Spleen (tissue), 13 donors: ENCODE measurements at places on chromosomes 3 and 15. TPM values are rescaled to one million over a fixed set of nuclear protein-coding genes. Genes with fewer than 3 reads are reported as not detected.

GRCh38 chr3:130939753-130940152 lies 45.9 kb downstream of the ATP2C1 start:
- no peaks in the 10 kb centered on the region for H3K27me3 ChIP-seq
- no peak overlapping the region for H3K4me3 ChIP-seq
- peaks cover 34% of the 10 kb centered on the region for H3K36me3 ChIP-seq
- no peak overlapping the region for H3K27ac ChIP-seq
- DNase-seq, result no peak
- H3K4me1 ChIP-seq, result no peaks in the 10 kb centered on the region

Gene TMEM40
- total RNA-seq, result 3.3 TPM

DNA sequence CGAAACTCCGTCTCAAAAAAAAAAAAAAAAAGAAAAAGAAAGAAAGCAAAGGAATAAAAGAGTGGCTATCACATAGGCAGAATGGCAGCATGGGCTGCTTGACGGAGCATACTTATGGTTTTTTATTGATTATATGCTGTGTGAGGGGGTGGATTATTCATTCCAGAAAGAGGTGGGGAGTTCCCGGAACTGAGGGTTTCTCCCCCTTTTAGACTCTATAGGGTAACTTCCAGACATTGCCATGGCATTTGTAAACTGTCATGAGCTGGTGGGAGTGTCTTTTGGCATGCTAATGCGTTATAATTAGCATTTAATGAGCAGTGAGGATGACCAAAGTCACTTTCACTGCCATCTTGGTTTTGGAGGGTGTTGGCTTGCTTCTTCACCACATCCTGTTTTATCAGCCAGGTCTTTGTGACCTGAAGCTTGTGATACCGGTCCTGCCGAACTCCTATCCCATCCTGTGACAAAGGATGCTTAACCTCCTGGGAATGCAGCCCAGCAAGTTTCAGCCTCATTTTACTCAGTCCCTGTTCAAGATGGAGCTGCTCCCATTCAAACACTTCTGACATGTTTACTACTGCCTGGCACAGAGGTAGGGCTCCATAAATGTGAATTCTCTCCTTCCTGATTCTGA lies 15.8 kb upstream of the ABHD17C start:
- no peaks in the 10 kb centered on the region for H3K36me3 ChIP-seq
- DNase-seq, result no peak
- no peak overlapping the region for H3K4me3 ChIP-seq

DNA sequence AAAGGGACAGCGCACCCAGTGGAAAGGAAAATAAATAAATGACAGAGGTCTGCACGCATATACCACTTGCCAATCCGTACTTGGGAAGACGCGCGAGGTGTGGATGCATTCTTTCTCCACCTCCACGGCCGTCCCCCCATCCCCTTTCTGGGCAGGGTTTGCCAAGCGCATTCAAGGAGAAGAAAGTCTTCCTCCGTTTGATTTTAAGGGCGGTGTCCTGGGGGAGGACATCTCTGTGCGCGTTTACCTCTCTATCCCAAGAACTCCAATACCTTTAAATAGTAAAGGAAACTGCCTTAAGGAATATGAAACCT lies 576 bp upstream of the MB21D2 start:
- no peaks in the 10 kb centered on the region for H3K36me3 ChIP-seq
- H3K4me3 ChIP-seq, result peak overlapping the region; percentile 65
- no peak for DNase-seq
- H3K4me1 ChIP-seq, result no peaks in the 10 kb centered on the region
- peaks cover 8% of the 10 kb centered on the region for H3K27me3 ChIP-seq
- peak overlapping the region; percentile 44 for H3K27ac ChIP-seq

Gene GPR156
- 0.17 TPM for total RNA-seq

DNA sequence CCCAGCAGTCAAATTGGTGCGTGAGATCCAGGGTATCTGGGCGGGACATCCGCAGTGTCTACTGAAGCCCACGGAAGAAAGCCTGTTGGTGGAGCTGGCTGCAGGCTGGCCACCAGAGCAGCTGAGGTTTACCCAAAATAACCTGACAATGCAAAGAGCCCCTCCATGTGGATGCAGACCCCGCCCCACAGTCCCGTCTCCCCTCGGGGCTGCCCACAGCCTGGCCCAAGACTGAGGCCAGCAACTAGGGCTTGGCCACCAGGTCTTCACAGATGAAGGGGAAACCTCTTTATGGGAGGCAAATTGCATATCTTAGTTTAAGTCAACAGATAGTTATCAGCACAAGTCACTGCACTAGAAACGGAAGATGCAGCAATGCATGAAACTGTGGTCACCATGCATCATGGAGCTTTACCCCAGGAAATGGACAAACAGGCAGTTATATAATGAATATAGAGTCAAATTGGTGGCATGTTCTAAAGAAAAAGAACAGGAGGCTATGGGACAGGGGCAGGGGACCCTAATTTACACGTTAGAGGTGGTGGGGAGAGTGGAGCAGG lies 86.3 kb downstream of the ARNT2 start:
- no peaks in the 10 kb centered on the region for H3K36me3 ChIP-seq
- no peak for DNase-seq
- H3K27ac ChIP-seq, result no peak overlapping the region
- H3K4me1 ChIP-seq, result no peaks in the 10 kb centered on the region
- no peak overlapping the region for H3K4me3 ChIP-seq
- no peaks in the 10 kb centered on the region for H3K27me3 ChIP-seq

Gene VPS13C
- 150 TPM for total RNA-seq

Gene CCR9
- total RNA-seq, result 3.6 TPM

DNA sequence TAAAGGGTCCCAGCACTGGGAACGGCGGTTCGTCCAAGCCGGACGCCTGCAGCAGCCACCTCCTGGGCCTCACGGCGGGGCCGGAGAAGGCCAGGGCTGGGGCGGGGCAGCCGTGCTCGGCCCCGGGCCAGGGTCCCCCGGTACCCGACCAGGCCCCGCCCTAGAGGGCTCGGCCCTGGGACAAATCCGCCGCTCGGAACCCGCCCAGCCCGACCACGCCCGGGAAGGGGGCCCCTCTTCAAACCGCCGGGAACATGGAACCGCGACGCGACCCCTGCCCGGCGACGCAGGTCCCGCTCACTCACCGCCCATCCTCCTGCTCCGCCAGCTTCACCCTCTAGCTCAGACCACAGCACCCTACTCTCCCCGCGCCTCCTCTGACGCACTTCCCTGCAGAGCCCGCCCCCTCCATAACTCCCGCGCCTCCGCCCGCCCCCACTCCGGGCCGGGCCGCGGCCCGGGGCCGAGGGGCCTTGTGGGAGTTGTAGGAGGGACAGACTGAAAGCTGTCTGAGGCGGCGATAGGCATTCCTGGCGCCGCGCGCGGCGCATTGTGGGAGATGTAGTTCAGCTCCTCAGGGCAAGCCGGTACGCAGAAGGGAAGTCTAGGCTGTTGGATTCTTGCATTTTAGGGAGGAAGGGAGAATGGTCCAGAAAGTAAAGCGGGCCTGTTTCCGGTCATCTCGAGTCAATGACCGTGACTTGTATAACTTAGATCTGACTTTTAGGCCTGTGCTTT lies at the start of gene CLDND1:
TSS of gene CLDND1 (minus strand) at position 359 of the 738 bp plus-strand sequence. CDS start 1,478 bp downstream, outside the sequence.
- H3K27ac ChIP-seq, result peak within 1 kb of the TSS; percentile 93
- DNase-seq, result peak; percentile 100
- H3K27me3 ChIP-seq, result no peaks in the 10 kb centered on the region

Gene NOX5
- 12.5 TPM for total RNA-seq

DNA sequence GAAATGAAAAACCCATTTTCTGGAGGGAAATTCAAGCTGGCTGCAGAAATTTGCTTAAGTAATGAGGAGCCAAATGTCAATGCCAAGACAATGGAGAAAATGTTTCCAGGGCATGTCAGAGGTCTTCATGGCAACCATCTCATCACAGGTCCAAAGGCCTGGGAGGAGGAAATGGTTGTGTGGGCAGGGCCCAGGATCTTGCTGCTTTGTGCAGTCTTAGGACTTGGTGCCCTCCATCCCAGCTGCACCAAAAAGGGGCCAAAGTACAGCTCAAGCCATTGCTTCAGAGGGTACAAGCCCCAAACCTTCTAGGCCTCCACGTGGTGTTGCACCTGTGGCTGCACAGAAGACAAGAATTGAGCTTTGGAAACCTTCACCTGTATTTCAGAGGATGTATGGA lies 59.3 kb downstream of the POMGNT2 start:
- H3K27me3 ChIP-seq, result no peaks in the 10 kb centered on the region
- H3K4me3 ChIP-seq, result no peak overlapping the region
- H3K4me1 ChIP-seq, result no peaks in the 10 kb centered on the region

DNA sequence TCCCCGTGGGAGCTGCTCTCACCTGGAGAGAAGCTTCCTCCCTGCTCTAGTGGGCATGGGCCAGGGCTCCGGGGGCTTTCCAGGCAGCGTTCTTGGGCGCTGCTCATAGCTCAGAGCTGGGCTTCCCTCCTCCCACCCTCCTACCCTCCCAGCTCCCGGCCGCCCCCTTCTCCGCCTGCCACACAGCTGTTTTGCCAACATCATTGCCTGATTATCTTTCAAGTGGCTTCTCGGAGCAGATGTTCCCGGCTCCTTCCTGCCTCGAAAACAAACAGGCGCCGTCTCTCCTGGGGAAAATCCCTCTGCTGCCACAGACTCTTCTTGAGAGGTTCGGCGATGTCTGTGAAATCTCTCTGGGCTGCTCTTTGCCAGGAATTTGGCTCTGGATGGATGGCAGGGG lies 195.6 kb downstream of the RPLP1 start:
- H3K27me3 ChIP-seq, result no peaks in the 10 kb centered on the region
- no peak overlapping the region for H3K4me3 ChIP-seq
- no peaks in the 10 kb centered on the region for H3K36me3 ChIP-seq
- H3K4me1 ChIP-seq, result no peaks in the 10 kb centered on the region

GRCh38 chr3:147730284-147730683 lies 321.1 kb downstream of the ZIC1 start:
- no peak for DNase-seq
- no peaks in the 10 kb centered on the region for H3K36me3 ChIP-seq
- no peaks in the 10 kb centered on the region for H3K4me1 ChIP-seq
- no peak overlapping the region for H3K27ac ChIP-seq
- H3K27me3 ChIP-seq, result no peaks in the 10 kb centered on the region

DNA sequence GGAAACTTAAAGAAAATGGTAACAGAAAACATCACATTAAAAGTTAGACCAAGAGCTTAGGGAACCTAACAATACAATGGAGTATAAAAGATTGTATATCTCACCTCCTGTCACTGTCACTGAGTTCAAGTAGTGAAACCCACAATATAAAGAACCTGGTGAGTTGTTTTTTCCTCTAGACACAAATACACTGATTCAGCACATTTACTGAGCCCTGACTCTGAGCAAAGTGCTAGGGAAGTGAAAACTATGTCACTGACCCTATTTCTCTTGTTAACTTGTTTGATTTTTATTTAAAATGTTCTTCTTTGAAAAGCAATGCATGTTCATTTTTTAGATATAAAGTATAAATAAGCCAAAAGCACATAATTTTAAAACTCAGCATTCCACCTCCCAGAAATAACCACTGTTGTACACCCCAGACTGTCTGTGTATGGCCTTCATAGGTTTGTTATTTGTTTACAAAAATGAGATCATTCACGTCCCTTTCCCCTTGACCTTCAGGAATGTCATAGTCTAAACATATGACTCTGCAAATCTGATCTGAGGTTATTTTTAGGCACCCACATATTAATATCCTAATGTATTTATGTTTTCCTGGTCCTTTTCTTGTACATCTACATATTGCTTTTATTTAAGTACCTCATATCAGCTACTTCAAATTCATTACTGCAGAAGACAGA lies 69.2 kb upstream of the CSTA start:
- no peaks in the 10 kb centered on the region for H3K27me3 ChIP-seq
- no peak for DNase-seq
- peaks cover 20% of the 10 kb centered on the region for H3K4me1 ChIP-seq
- peak overlapping the region; percentile 63 for H3K27ac ChIP-seq
- no peaks in the 10 kb centered on the region for H3K36me3 ChIP-seq

Gene BNC1
- not detected for total RNA-seq

- H3K4me1 ChIP-seq, result peaks cover 10% of the 10 kb centered on the region
- H3K27ac ChIP-seq, result no peak overlapping the region
- no peaks in the 10 kb centered on the region for H3K36me3 ChIP-seq
- H3K27me3 ChIP-seq, result no peaks in the 10 kb centered on the region
Measured at GRCh38 chr15:41647262-41647661, 12.9 kb upstream of the MGA start.

Gene PROS1
- 17.7 TPM for total RNA-seq

Gene GOLGA8M
- total RNA-seq, result not detected

DNA sequence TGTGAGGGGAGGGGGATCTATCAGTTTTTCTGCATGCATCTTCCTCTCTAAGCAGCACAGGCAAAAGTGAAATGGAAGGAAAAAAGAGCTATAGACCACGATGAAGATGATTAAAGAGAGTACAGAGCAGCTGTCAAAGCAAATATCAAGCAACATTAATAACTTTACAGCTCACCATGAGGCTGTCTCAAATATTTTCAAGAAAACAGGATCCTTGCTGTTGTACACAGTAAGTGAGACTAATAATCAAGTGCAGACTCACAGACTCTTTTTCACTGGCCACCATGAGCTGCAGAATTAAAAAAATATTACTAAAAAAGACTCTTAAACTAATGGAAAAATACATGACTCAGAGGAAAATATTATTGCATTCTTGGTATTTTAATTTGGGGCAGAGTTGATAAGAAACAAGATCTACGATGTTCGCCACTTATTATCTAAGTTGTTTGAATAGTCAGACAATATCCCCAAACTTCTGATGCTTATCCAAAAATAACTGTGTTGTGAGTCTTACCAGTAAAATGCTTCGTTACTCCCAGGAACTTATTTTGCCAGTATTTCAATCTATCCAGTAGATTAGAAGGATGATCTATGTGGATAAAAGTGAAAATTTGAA lies 817.5 kb upstream of the ALCAM start:
- H3K27ac ChIP-seq, result no peak overlapping the region
- DNase-seq, result no peak
- no peaks in the 10 kb centered on the region for H3K27me3 ChIP-seq

- H3K4me3 ChIP-seq, result no peak overlapping the region
- no peaks in the 10 kb centered on the region for H3K4me1 ChIP-seq
- no peaks in the 10 kb centered on the region for H3K27me3 ChIP-seq
- H3K27ac ChIP-seq, result no peak overlapping the region
- no peaks in the 10 kb centered on the region for H3K36me3 ChIP-seq
Measured at GRCh38 chr3:13718436-13718835, 161.4 kb downstream of the WNT7A start.

GRCh38 chr15:39789736-39790135 lies 7.1 kb upstream of the FSIP1 start:
- no peak overlapping the region for H3K4me3 ChIP-seq
- no peak overlapping the region for H3K27ac ChIP-seq
- no peak for DNase-seq
- H3K4me1 ChIP-seq, result peaks cover 17% of the 10 kb centered on the region
- no peaks in the 10 kb centered on the region for H3K27me3 ChIP-seq

Gene HHLA2
- not detected for total RNA-seq

Gene KCNMB3
- total RNA-seq, result 6.7 TPM

GRCh38 chr15:37824717-37825382 lies 109.6 kb upstream of the TMCO5A start:
- no peaks in the 10 kb centered on the region for H3K4me1 ChIP-seq

- no peaks in the 10 kb centered on the region for H3K36me3 ChIP-seq
- H3K4me3 ChIP-seq, result no peak overlapping the region
- H3K27ac ChIP-seq, result no peak overlapping the region
- no peaks in the 10 kb centered on the region for H3K27me3 ChIP-seq
- no peak for DNase-seq
- H3K4me1 ChIP-seq, result no peaks in the 10 kb centered on the region
Measured at GRCh38 chr3:41274944-41275668, 75.8 kb downstream of the CTNNB1 start.

Gene CXCR6
- 8.5 TPM for total RNA-seq
